ENCODE measurements at places on chromosomes 6 and 20. TPM values are rescaled to one million over a fixed set of nuclear protein-coding genes. Genes with fewer than 3 reads are reported as not detected.

DNA sequence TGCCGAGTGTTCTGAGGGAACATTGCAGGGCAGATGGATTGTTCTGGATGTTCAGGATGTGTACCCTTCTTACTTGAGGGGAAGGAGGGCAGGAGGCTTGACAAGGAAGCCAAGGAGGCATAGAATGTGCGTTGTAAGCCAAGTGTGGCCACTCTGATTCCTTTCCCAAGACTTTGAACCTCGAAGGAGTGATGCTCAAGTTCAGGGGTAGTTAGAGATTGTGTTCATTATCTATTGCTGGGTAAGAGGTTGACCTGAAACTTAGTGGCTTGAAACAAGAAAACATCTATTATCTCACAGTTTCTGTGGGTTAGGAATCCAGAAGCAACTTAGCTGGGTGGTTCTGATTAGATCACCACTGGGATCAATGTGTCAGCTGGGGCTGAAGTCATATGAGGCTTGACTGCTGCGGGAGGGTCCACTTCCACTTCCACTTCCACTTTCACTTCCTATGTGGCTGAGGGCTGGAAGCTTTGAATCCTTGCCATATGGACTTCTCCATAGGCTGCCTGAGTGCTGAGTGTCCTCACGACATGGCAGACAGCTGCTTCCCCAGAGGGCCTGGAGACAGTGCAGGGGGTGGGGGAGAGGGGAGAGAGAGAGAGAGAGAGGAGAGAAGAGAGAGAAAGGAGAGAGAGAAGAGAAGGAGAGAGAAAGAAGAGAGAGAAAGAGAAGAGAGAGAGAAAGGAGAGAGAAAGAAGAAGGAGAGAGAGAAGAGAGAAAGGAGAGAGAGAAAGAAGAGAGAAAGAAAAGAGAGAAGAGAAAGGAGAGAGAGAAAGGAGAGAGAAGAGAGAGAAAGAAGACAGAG is 6.9 kb upstream of the CD40 start:
- DNase-seq, result no peak

DNA sequence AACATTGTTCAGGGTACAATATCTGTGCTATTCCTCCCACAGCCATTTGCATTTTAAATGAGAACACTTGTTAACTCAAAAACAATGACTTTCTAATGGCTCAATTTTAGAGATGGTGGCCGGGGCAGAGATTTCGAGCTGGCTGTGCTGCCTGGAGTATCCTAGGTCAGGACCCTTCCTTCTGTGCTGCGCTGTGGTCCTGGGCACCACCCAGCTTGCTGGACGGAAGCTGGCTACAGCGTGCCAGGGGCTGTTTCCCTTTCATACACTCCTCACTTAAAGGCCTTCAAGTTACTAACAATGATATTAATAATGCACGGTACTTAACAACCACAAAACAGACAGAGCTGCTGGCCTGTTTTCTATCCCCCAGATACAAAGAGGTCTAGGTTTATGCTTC is 194.4 kb upstream of the CST7 start:
- DNase-seq, result no peak

DNA sequence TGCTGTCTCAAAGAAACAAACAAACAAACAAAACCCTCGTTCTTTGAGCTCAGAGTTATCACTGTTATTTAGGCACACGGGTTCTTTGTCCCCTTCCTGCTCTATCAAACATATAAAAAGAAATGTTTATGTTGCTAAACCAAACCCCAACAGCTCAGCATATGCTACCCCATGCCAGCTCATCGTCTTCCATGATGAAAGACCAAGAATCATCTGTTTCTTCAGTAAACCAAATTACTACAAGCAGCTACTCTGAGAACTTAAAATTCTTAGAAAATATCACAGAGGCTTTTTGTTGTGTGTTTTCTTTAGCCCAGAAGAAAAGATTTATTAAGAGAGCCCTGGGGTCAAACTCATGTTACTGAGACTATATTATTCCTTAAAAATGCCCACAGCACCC is 4.7 kb downstream of the TRERF1 start:
- DNase-seq, result no peak

DNA sequence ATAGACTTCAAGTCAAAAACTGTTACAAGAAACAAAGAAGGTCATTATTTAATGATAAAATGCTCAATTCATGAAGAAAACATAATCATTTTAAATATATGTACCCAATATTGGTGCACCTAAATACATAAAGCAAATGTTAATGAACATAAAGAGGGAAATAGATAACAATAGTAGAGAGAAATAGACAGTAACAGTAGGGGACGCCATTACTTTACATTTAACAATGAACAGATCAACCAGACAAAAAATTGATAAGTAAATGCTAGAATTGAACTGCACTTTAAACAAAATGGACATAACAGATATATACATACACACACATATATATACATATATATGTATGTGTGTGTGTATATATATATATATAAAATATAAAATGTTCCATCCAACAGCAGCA is 37.4 kb downstream of the IL22RA2 start:
- DNase-seq, result no peak

GRCh38 chr6:165458134-165458533 is 148.7 kb upstream of the C6orf118 start:
- no peak for DNase-seq

GRCh38 chr6:36302227-36302976 is 32.5 kb downstream of the PNPLA1 start:
- peak; percentile 75 for DNase-seq

- DNase-seq, result peak; percentile 16
These were observed 53.0 kb downstream of the MMUT start for GRCh38 chr6:49409951-49410542.

- DNase-seq, result no peak
These were observed 249.4 kb downstream of the ATXN1 start for GRCh38 chr6:16511723-16512489.

GRCh38 chr6:107565165-107565723 is 75.3 kb downstream of the SOBP start:
- DNase-seq, result no peak

DNA sequence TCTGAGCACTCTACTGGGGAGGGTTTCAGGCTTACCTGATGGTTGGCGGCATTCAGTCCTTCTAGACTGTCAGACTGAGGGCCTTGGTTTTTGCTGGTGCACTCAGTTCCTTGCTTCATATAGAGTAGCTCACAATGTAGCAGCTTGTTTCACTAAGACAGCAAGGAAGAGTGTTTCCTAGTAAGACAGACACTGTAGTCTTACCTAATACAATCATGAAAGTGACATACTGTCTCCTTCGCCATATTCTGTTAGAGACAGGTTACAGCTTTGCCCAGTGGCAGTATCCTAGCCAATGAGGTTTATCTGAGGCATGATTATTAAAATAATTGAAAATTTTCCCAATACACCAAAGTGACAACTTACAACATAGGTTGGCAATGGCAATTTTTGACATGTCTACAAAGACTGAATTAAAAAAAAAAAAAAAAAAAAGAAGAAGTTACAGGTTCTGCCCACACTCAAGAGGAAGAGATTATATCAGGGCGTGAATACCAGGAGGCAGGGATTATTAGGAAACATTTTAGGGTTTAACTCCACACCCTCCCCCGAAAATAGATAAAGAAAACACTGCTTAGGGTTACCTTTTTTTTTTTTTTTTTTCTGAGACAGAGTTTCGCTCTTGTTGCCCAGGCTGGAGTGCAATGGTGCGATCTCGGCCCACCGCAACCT is 66.8 kb downstream of the SCAND1 start:
- DNase-seq, result no peak

- DNase-seq, result no peak
These were observed 24.4 kb downstream of the GNAS-AS1 start for GRCh38 chr20:58826271-58826670.

GRCh38 chr6:169247991-169248390 is 5.7 kb downstream of the THBS2 start:
- no peak for DNase-seq

DNA sequence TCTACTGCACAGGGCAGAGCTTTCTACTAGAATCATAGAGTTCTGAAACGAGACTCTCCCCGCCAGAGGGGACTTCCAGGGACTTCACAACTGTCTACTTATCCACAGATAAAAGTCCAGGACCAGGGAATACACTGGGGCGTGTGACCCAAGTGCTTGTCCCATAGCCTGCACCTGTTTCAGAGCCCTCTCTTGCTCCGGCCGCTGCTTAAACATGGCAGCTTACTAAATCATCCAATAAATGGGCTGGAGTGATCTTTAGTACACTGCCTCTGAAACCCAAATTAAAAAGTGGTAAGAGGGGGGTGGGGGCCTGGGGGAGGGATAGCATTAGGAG is 8.9 kb upstream of the RAB44 start:
- DNase-seq, result no peak

DNA sequence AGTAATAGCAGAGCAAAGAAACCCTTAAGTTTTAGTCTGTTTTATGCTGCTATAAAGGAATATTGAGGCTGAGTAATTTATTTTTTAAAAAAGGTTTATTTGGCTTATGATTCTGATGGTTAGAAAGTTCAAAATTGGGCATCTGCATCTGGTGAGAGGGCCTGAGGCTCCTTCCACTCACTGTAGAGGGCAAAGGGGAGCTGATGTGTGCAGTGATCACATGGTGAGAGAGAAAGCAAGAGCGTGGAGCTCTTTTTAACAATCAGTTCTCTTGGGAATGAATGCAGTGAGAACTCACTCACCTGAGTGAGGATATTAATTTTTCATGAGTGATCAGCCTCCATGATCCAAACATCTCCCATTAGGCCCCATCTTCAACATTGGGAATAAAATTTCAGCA is 36.4 kb upstream of the SAMD3 start:
- no peak for DNase-seq

DNA sequence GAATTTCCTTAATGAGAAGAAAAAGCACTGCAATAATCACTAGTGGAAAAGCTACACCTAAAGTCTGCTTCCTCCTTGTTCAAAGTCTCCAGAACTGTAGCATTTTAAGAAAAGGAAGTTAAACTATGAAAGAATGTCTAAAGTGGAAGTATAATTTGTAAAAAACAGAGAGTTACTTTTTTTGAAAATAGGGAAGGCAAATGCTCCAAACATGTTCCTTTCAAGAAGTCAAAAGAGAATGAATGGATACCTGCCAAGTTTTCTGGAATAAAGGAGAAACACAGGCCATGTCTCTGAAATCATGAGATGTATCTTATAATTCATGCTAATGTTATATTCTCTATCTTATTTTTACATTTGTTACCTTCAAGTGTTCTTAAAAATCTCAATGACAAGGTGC is 60.7 kb upstream of the ADGRG6 start:
- DNase-seq, result no peak

- DNase-seq, result no peak
These were observed 9.9 kb downstream of the PCIF1 start for GRCh38 chr20:45944151-45944964.

- DNase-seq, result no peak
These were observed 114.2 kb upstream of the SSTR4 start for GRCh38 chr20:22920898-22921297.

- no peak for DNase-seq
These were observed 74.6 kb upstream of the LAMP5 start for GRCh38 chr20:9439806-9440205.

DNA sequence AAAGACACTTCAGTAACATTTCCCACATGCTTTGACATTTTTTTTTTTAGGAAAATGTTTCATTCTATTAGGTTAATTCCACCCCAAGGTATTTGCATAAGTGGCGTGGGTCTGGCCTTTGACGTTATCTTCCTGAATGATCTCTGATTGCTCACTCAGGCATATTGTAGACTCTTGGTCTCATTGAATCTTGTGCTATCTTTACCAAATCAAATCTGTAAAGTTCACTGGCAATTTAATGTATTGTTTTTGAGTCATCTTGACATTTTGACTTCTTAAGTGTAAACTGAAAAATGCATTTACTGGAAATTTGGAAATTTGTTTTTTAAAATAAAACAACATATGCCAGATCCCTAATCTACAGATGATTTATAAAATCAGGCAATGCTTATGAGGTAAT is 16.0 kb upstream of the VIP start:
- DNase-seq, result no peak

The LRRC73 gene
- 0.37 TPM for total RNA-seq

The ATAT1 gene
- total RNA-seq, result 5.6 TPM

The LY6G5B gene
- total RNA-seq, result 32.7 TPM

The SLC44A4 gene
- total RNA-seq, result 0.10 TPM

The PSORS1C2 gene
- not detected for total RNA-seq

The ADGRF5 gene
- not detected for total RNA-seq

The ACTL10 gene
- total RNA-seq, result 1.2 TPM

The TFAP2D gene
- not detected for total RNA-seq

The TNF gene
- 28.9 TPM for total RNA-seq

The DEF6 gene
- total RNA-seq, result 193 TPM

The DPPA5 gene
- not detected for total RNA-seq

The FRS3 gene
- total RNA-seq, result 6.9 TPM

The SCGN gene
- total RNA-seq, result not detected

All from T-helper 17 cell (primary cell).